ENCODE measurements at places on chromosomes 11 and 22. TPM values are rescaled to one million over a fixed set of nuclear protein-coding genes. Genes with fewer than 3 reads are reported as not detected.
A peak's percentile ranks its signal among the peaks of the same experiment; 100 is the strongest.

ARHGAP42 gene
- 10.2 TPM for total RNA-seq

CSNK2A3 gene
- total RNA-seq, result 0.97 TPM

PES1 gene
- total RNA-seq, result 43.2 TPM

SLC22A12 gene
- not detected for total RNA-seq

ELMOD1 gene
- 0.57 TPM for total RNA-seq

CSF2RB gene
- 4.6 TPM for total RNA-seq

DNA sequence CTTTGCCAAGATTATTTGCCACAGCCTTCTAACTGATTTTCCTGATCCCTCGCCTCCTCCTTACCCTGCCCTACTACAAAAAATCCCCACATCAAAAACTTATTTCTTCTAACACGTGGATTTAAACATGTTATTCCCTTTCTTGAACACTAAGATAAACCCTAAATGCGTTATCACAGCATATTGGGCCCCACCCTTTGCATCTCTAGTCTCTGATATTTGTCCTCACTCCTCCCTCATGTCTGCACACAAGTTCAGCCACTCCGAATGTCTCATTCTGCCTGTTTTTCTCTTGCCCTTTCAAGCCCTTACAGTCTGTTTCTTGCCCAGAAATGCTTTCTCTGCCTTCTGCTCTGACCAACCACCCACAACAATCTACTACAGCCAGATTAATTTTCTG lies 10.6 kb upstream of the ACER3 start:
- H3K36me3 ChIP-seq, result no peaks in the 10 kb centered on the region
- no peak for DNase-seq
- no peaks in the 10 kb centered on the region for H3K27me3 ChIP-seq
- peaks cover 22% of the 10 kb centered on the region for H3K4me1 ChIP-seq
- no peak overlapping the region for H3K4me3 ChIP-seq

DNA sequence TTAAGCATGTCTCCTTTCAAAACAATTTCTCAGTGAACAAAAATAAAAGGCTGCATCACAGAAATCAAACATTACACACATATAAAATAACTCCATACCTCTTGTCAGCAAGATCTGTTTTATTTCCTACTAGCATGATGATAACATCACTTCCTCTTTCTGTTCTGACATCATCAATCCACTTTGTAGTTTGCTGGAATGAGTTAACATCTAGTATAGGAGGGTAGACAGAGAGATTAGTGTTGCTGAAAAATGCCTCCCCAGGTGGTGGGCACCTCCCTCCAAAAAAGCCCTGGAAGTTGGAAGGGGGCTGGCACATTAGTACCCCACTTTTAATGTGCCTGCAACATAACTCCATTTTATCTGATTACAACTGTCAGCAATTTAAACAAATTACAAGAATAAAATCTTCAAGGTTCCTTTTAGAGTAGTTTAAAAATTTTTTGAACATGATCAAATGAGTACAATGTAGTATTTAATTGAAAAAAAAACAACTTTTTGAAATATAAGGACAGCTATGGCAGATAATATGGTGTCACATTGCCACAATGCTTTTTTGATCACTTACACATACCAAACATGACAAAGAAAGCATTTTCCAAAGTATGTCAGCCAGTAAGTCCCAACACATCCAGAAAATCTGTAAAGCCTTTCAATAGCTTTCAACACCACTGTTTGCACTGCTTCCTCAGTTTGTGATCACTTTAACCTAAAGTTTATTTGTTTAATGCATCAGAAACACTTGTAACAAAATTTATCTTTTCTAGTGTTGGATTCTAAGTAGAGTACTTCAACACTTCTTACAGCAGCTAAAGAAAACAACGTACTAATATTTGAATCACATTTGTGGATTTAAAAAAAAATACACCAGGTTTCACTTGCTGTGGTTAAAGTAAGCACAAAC lies 44.5 kb downstream of the RAB6A start:
- no peaks in the 10 kb centered on the region for H3K27me3 ChIP-seq
- peaks cover 9% of the 10 kb centered on the region for H3K4me1 ChIP-seq
- no peak overlapping the region for H3K4me3 ChIP-seq
- H3K27ac ChIP-seq, result no peak overlapping the region

GRCh38 chr11:114061048-114061680 lies 1.7 kb downstream of the ZBTB16 start:
- H3K4me3 ChIP-seq, result peak overlapping the region; percentile 96
- H3K27me3 ChIP-seq, result no peaks in the 10 kb centered on the region
- peak overlapping the region; percentile 100 for H3K27ac ChIP-seq

- DNase-seq, result no peak
- H3K4me3 ChIP-seq, result no peak overlapping the region
- H3K36me3 ChIP-seq, result peaks cover 76% of the 10 kb centered on the region
- H3K4me1 ChIP-seq, result peaks cover 16% of the 10 kb centered on the region
- no peak overlapping the region for H3K27ac ChIP-seq
Observed at GRCh38 chr11:46407635-46408034, 16.1 kb upstream of the CHRM4 start.

GRCh38 chr11:11963842-11964773 lies 44.3 kb downstream of the DKK3 start:
- H3K4me3 ChIP-seq, result no peak overlapping the region
- H3K27me3 ChIP-seq, result no peaks in the 10 kb centered on the region
- no peak overlapping the region for H3K27ac ChIP-seq

- peaks cover 31% of the 10 kb centered on the region for H3K4me1 ChIP-seq
- H3K27ac ChIP-seq, result no peak overlapping the region
- no peak for DNase-seq
- no peak overlapping the region for H3K4me3 ChIP-seq
Observed at GRCh38 chr22:37182949-37183245, 5.2 kb downstream of the C1QTNF6 start.

DNA sequence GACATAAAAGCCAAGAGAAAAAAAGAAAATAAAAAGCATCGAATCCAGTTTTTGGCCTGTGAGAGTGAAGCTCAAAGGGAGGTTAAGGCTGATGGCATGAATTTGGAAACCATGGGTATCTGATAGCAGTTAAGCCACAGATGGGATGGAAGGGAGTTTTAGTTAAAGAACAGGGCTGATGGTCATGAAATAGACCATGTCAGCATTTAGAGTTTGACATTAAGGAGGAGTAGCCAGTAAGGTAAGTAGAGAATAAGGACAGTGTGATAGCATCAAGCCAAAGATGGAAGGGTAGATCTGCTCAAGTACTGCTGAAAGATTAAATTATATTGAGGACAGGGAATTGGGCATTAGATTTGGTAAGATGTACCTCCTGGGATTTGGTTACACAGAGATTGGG lies 826.5 kb downstream of the NTM start:
- DNase-seq, result no peak
- H3K4me3 ChIP-seq, result no peak overlapping the region
- H3K27me3 ChIP-seq, result no peaks in the 10 kb centered on the region

- no peaks in the 10 kb centered on the region for H3K4me1 ChIP-seq
- H3K36me3 ChIP-seq, result no peaks in the 10 kb centered on the region
- H3K27ac ChIP-seq, result no peak overlapping the region
- no peak overlapping the region for H3K4me3 ChIP-seq
- H3K27me3 ChIP-seq, result no peaks in the 10 kb centered on the region
Observed at GRCh38 chr11:106421676-106422292, 344.3 kb downstream of the AASDHPPT start.

DNA sequence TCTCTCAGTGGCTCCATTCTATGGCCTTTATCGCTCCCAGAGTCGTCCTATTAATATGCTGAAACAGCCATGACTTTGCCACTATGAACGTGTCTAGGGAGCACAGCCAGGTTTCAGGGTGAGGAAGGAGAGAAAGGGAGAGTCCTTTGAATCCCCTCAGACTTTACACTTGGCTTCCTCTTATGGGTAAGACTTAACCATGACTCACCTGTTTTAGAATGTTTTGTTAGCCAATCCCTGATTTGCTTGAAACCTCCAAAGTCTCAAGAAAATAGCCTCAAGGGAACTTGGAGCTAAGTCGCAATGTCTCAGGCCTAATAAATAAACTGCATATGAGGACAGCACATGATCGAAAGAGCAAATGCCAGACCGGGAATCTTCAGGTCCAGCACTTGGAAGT lies 131.2 kb upstream of the RCN1 start:
- no peak overlapping the region for H3K27ac ChIP-seq
- no peaks in the 10 kb centered on the region for H3K4me1 ChIP-seq
- no peaks in the 10 kb centered on the region for H3K36me3 ChIP-seq

DNA sequence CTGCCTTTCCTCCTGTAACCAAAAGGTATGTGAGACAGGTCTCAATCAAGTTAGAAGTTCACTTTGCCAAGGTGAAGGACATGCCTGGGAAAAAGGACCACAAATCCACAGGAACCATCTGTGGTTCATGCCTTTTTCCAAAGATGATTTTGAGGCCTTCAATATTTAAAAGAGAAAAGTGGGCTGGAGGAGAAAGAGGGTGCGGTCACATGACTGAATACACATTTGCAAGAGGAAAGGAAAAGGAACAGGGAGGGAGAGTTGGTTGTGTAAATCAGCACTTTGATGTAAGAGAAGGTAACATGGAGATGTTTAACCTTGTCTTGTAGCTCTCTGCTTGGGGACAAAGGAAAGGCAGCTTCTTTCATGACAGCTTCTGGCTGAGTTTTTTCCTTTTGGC lies 21.2 kb downstream of the MOV10L1 start:
- no peaks in the 10 kb centered on the region for H3K4me1 ChIP-seq
- DNase-seq, result no peak
- H3K27ac ChIP-seq, result no peak overlapping the region

- peaks cover 5% of the 10 kb centered on the region for H3K4me1 ChIP-seq
- H3K27ac ChIP-seq, result no peak overlapping the region
- no peaks in the 10 kb centered on the region for H3K36me3 ChIP-seq
- no peak overlapping the region for H3K4me3 ChIP-seq
- H3K27me3 ChIP-seq, result no peaks in the 10 kb centered on the region
- DNase-seq, result no peak
Observed at GRCh38 chr11:86126862-86127261, 58.0 kb upstream of the PICALM start.

GRCh38 chr22:29096736-29097669 lies 24.2 kb downstream of the KREMEN1 start:
- H3K4me3 ChIP-seq, result no peak overlapping the region
- no peaks in the 10 kb centered on the region for H3K36me3 ChIP-seq
- no peaks in the 10 kb centered on the region for H3K27me3 ChIP-seq
- H3K4me1 ChIP-seq, result peaks cover 19% of the 10 kb centered on the region
- no peak for DNase-seq

GRCh38 chr11:115926601-115927000 lies 422.4 kb upstream of the CADM1 start:
- no peaks in the 10 kb centered on the region for H3K36me3 ChIP-seq
- H3K4me1 ChIP-seq, result peaks cover 21% of the 10 kb centered on the region
- H3K27me3 ChIP-seq, result no peaks in the 10 kb centered on the region
- no peak for DNase-seq

GRCh38 chr11:70603114-70603755 lies 204.9 kb downstream of the CTTN start:
- H3K4me3 ChIP-seq, result no peak overlapping the region
- H3K36me3 ChIP-seq, result no peaks in the 10 kb centered on the region
- H3K4me1 ChIP-seq, result no peaks in the 10 kb centered on the region
- H3K27me3 ChIP-seq, result no peaks in the 10 kb centered on the region
- no peak for DNase-seq

- no peak overlapping the region for H3K27ac ChIP-seq
- no peaks in the 10 kb centered on the region for H3K27me3 ChIP-seq
- H3K4me1 ChIP-seq, result no peaks in the 10 kb centered on the region
- DNase-seq, result no peak
Observed at GRCh38 chr11:105823495-105824033, 198.5 kb downstream of the MSANTD4 start.

DNA sequence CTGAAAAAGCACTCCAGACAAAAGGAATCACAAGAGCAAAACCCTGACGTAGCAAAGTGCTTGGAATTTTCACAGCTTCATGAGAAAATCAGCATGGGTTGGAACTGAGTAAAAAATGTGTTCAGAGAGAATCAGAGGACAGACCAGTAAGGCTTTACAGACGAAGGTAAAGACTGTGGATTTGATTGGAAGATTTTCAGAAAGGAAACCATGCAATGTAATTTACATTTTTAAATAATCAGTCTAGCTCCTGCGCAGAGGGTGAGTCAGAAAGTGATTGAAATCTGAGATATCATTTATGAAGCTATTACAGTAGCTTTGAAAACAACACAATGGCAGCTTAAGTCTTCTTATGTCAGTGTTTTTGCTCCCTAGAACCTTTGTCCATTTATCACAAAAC lies 1122.3 kb downstream of the LRRC4C start:
- no peak overlapping the region for H3K27ac ChIP-seq
- H3K4me3 ChIP-seq, result no peak overlapping the region
- no peaks in the 10 kb centered on the region for H3K36me3 ChIP-seq
- H3K27me3 ChIP-seq, result no peaks in the 10 kb centered on the region
- H3K4me1 ChIP-seq, result no peaks in the 10 kb centered on the region

GRCh38 chr11:36230779-36231699 lies 58.2 kb downstream of the COMMD9 start:
- H3K4me3 ChIP-seq, result no peak overlapping the region
- DNase-seq, result no peak
- peaks cover 15% of the 10 kb centered on the region for H3K4me1 ChIP-seq
- H3K36me3 ChIP-seq, result no peaks in the 10 kb centered on the region

GRCh38 chr11:8338138-8338537 lies 74.5 kb upstream of the LMO1 start:
- H3K4me1 ChIP-seq, result no peaks in the 10 kb centered on the region
- H3K36me3 ChIP-seq, result no peaks in the 10 kb centered on the region
- no peak overlapping the region for H3K4me3 ChIP-seq
- no peak for DNase-seq

- peaks cover 32% of the 10 kb centered on the region for H3K36me3 ChIP-seq
- no peak for DNase-seq
- H3K27ac ChIP-seq, result no peak overlapping the region
- H3K4me1 ChIP-seq, result peaks cover 18% of the 10 kb centered on the region
- H3K27me3 ChIP-seq, result no peaks in the 10 kb centered on the region
Observed at GRCh38 chr11:70298243-70298915, 27.9 kb downstream of the PPFIA1 start.

- peaks cover 35% of the 10 kb centered on the region for H3K4me1 ChIP-seq
- no peak for DNase-seq
- no peaks in the 10 kb centered on the region for H3K27me3 ChIP-seq
Observed at GRCh38 chr11:96105197-96105895, 181.4 kb upstream of the MTMR2 start.

- no peaks in the 10 kb centered on the region for H3K4me1 ChIP-seq
- no peaks in the 10 kb centered on the region for H3K36me3 ChIP-seq
- no peak for DNase-seq
- H3K27me3 ChIP-seq, result no peaks in the 10 kb centered on the region
- no peak overlapping the region for H3K4me3 ChIP-seq
- H3K27ac ChIP-seq, result no peak overlapping the region
Observed at GRCh38 chr11:69947793-69948255, 128.6 kb upstream of the FGF3 start.

DNA sequence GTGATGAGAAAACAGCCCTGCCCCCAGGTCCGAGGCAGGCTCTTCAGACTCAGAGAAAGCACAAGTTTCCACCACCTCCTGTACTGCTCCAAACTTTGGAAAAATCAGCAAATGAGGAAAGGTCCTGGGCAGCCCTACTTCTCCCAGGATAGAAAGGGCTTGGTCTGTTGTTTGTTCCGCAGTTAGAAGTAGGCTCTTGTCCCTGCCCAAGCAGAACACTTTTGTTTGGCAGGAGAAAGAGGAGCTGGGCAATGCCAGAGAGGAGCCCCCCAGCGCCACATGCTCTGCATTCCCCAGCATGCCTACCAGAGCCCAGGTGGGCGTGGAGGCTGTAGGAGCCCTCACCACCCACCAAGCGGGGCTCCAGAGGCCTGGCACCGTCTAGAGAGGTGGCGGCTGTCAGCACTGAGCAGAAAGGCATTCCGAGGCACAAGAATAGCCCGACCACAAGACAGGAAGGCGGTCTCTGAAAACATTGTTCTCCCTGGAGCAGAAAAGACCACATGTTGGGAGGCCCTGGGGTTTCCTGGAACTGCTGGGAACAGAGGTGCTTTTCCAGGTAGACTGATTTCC lies 90.3 kb upstream of the CD82 start:
- no peak overlapping the region for H3K27ac ChIP-seq
- no peak overlapping the region for H3K4me3 ChIP-seq
